ENCODE measurements at places on chromosomes 5 and 9.

DNA sequence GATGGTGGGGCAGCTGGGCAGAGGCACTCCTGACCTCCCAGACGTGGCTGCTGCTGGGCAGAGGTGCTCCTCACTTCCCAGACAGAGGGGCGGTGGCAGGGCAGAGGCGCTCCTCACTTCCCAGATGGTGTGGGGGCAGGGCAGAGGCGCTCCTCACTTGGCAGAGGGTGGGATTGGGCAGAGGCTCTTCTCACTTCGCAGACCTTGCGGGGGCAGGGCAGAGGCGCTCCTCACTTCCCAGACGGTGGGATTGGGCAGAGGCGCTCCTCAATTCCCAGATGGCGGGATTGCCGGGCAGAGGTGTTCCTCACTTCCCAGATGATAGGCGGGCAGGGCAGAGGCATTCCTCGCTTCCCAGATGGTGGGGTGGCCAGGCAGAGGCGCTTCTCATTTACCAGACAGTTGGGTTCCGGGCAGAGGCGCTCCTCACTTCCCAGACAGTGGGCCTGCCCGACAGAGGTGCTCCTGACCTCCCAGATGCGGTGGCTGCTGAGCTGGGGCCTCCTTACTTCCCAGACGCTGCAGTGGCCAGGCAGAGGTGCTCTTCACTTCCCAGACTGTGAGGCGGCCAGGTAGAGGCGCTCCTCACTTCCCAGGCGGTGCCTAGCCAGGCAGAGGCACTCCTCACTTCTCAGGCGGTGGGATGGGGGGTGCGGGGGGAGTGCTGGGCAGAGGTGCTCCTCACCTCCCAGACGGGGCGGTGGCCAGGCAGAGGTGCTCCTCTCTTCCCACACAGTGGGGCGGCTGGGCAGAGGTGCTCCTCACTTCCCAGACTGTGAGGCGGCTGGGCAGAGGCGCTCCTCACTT, 25.3 kb upstream of the SPATA31E1 start:
- no peak for DNase-seq

- DNase-seq: no peak
These were observed 2.6 kb downstream of the AMACR start for GRCh38 chr5:34005211-34005610.

GRCh38 chr9:111411266-111411665, 72.9 kb downstream of the ECPAS start:
- DNase-seq: no peak

GRCh38 chr9:137797206-137798120, 80.1 kb upstream of the CACNA1B start:
- no peak for DNase-seq

DNA sequence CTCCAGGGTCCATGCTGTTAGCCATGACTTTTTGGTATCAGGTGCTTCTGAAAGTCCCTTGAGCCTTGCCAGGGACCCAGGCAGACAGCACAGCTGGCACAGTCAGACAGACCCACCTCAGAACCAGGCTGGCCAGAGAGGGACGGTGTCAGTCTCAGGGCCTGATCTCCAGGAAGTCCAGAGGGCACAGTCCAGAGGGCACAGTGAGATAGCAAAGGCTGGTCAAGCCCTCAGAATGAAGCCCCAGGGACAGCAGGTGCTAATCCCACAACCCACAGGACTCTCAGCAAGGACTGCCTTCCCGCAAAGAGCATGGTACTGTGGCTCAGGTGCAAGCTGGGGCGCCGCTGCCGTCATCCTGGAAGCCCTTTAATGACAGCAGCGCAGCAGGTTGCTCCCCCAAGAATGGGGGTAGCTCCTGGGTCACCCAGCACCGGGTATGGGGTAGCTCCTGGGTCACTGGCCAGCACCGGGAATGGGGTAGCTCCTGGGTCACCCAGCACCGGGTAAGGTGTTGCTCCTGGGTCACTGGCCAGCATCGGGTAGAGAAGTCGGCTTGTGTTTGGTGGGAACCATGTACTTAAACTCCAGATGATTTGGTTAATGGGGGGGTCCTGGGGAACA, 105.6 kb upstream of the PHYKPL start:
- no peak for DNase-seq

DNA sequence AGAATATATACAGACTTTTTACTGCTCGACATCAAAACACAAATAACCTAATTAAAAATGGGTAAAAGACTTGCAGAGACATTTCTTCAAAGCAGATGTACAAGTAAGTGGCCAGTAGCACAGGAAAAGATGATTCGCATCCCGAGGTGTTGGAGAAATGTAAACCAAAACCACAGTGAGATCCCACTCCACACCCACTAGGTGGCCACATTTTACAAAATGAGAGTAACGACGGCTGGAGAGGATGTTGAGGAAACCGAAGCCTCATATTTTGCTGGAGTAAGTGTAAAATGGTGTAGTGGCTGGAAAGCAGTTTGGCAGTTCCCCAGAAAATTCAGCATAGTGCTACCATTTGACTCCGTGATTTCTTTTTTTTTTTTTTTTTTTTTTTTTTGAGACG, 21.3 kb upstream of the GBGT1 start:
- peak; percentile 87 for DNase-seq

- no peak for DNase-seq
These were observed 39.5 kb downstream of the PRKACG start for GRCh38 chr9:68974431-68974830.

DNA sequence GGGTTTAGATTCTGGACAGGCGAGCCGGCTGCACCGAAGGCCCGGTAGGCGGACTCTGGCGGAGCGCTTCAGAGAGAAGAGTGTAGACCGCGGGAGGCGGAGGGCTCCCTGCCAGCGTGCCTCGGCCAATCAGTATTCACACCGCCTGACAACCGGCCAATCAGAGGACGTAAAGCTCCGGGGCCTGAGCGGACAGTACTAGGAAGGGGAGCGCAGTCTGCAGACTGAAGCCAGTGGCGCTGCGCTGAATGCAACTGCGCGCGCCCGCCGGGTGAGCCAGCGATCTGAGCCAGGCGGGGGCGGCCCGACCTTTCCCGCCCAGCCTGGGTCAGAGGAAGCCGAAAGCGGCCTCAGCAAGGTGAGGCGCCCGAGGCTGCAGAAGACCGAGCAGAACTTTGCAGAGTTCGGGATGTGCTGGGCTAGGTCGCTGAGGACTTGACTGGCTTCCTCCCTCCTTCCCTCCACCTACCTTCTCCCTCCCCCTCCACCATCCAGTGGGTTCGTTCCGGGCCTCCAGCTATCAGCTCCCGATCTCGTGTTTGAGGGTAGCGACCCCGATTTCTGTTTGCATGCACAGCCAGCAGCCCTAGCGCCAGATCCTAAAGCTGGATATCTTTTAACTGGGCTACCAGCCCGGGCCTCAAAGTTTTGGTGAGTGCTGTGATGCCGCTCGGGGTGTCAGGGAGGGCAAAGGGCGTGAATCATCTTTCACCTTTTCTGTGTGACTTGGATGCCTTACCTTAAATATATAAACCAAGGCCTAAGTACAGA, at the start of gene DMRT2:
Gene DMRT2 (plus strand): TSS at position 233 of the 771 bp plus-strand sequence. CDS start 1,257 bp downstream, outside the sequence.
- peak; percentile 58 for DNase-seq

DNA sequence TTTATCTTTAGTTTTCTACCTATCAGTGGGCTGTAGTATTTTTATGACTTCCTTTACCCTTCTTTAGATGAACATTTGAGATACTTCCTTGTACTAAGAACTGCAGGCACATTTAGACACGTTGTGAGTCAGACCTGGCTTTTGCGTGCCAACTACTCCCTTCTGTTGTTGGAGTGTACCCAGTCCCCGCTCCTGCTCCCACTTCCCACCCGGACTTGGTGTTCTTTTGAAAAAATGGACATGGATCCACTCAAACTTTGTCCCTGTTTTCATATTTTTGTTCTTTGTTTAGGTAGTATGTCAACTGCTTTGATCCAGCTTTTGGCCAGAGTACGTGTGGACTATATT, 60.7 kb downstream of the PARP8 start:
- DNase-seq: no peak

DNA sequence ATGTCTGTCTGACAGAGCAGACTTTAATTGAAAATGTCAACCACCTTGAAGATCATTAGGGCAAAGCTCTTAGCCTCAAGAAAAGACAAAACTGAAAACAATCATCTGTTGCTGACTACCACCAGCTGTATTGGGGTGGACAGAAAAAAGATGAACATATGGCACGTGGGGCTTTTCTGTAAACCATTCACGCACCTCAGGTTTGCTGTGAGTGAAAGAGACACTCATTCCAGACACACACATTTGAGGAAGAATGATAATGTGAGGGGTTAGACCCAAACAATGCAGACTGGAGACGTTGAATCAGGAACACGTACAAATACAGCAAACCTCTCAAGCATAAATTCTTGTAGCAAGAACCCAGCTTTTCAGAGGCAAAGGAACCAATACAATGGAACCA, 158.7 kb downstream of the EBF1 start:
- no peak for DNase-seq

DNA sequence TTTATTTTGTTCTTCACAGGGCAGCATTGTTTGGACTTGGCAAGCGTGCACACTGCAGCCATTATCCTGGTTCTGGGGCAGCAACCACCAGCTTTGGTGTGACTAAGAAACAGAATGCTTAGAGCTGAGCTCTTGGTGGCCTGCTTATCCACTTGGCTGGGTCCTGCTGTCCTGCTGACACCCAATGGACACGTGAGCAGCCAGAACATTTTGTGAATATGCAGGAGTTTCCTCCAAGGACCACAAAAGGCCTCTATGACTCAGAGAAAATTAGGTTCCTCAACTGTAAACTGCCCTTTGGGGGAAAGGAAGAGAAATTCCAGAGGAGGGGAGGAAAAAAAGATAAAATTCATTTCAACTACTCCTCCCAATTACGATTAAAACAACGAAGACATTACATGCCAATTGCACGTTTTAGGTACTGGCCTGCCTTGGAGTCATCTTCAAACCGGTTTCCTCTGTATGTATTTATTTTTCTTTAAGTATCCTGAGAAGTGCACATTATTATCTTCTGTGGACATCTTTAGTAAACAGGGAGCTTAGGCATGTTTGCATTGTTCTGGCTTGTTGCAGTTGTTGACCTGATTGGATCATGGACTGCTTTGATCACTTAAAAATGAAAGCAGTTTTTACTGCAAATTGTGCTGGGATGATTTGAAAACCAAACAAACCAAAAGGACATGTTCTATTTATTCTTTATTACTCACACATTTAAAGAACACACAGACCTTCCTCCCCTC, 82.3 kb upstream of the TLE4 start:
- peak; percentile 73 for DNase-seq

- DNase-seq: no peak
These were observed 81.6 kb downstream of the TMEM215 start for GRCh38 chr9:32864971-32865370.

GRCh38 chr5:135830876-135831275, 3.6 kb upstream of the SLC25A48 start:
- DNase-seq: no peak

DNA sequence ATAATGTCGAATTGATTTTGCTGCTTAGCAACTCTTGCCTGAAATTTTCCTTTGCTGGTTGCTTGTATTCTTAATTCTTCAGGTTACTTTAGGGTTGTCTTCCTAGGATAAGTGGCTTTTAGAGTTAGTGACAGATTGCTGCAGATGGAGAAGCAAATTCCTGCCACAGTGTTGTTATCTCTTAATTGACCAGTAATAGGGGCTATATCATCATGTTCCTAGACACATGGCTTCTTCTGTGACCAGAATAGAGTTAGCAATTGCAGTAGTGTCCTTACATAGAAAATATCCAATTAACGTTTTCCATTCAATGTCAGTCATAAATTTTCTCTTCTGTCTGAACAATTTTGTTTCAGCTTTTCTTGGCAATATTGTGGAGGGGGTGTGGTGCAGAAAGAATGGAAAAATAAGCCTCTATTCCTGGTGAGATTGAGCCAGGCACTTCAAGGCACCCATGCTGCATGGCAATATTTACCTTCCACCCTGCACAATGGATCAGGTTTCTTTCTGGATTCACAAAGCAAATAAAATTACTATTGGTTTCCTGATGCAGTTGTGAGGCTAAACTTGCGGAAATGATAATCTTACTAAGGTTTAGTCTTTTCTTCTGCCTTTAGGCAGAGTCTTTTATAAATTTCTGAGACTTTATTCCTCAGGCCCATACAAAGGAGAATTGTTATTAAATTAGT, 1481.5 kb downstream of the EFNA5 start:
- DNase-seq: no peak

DNA sequence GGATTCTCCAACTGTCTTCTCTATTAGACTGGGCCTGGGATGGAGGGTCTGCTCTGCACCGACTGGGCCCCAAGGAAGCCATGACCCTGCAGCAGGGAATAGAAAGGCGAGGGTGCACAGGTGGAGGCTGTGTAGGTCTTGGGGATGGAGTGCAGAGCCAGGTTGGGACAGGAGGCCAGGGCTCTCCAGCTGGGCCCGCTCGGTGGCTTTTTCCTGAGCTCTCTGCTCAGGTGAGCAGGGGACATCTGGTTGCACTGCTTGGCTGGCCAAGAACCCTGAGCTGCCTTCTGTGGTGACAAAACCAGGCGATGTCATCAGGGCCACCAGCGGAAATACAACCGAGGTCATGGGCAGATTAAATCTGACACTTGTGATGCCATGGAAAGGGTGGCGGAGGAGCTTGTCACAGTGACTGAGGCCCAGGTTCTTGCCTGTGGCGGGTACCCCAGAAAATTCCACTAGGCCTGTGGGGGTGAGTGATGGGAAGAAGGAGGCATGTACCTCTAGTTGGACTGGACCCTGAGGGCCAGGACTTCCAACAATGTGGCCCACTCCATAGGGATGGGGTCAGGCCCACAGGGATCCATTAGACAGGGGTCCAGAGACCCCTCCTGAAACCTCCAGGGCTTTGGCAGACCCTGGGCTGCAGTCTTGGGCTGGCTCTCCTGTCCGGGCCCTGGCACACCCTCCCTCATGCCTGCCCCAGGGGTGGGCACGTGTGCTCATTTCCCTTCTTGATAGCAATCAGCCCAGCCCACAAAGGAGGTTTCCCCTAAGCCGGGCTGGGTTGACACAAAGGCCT, 4.4 kb upstream of the IL3 start:
- DNase-seq: no peak

DNA sequence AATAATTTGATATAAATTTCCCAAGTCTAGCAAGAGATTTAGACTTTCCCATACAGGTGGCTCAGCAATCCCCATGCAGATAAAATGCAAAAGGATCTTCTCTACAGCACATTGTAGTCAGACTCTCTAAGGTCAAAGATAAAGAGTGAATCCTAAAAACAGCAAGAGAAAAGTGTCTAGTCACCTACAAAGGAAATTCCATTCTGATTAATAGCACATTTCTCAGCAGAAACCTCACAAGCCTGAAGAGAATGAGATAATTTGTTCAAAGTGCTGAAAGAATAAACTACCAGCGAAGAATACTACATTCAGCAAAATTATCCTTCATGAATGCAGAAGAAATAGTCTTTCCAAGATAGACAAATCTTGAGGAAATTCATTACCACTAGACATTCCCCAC, 493.3 kb downstream of the PRELID2 start:
- DNase-seq: no peak

DNA sequence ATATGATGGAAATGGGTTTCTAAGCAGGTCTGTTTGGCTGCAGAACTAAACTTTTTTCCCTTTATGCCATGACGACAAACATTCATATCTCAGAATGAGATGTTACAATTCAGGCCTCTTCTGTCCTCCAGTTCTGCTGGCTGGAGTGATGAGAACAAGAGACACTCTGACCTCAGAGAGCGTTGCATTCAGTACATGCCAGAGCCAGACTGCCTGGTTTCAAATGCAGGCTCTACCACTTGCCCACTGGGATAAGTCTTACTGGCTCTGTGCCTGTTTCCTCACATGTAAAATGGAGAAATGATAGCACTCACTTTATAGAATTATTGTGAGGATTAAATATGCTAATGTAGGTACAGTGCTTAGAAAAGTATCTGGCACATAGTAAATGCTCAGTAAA, 24.8 kb upstream of the TOMM5 start:
- DNase-seq: no peak

GRCh38 chr9:114114364-114114763, 15.3 kb upstream of the KIF12 start:
- no peak for DNase-seq

- no peak for DNase-seq
These were observed 55.2 kb downstream of the NEURL1B start for GRCh38 chr5:172696171-172696849.

- peak; percentile 40 for DNase-seq
These were observed 59.4 kb upstream of the GNA14 start for GRCh38 chr9:77707383-77708063.
